ENCODE measurements at places on chromosomes 12 and 14. TPM values are rescaled to one million over a fixed set of nuclear protein-coding genes. Genes with fewer than 3 reads are reported as not detected.

DNA sequence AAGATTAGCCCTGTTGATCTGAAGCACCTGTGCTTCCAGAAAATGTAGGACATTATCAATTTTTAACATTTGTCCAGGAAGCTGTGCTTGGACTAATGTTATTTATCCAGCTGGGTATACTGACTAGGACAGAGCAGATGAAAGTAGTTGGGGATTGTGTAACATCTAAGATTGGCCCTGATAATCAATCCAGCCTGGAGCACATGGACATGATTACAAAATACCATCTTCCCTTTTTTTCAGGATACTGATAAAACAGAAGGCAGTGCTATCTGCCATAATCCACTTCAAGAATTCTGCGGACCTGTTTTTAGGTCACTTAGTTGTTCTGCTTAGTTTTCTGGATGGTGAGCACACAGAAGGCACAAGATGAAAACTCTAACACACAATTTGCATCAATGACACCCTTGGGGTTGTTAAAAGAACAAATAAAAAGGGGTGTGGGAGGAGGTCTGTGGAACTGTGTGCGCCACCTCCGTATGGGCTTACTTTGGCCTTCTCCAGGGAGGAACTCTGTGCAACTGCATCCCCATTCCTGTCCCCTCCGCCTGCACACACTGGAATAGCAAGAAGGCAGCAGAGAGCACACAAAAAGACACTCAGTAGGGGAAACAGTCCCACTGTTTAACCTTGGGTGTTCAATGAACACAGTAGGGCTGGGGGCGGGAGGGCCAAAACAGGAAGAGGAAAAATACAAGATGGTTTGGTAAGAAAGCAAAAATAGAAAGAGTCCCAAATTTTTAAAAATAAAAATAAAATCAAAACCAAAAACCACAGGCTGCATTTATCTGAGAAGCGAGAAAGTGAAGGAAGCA is 31.1 kb upstream of the DUSP6 start:
- DNase-seq = no peak

The HOXC11 gene
- not detected for total RNA-seq

DNA sequence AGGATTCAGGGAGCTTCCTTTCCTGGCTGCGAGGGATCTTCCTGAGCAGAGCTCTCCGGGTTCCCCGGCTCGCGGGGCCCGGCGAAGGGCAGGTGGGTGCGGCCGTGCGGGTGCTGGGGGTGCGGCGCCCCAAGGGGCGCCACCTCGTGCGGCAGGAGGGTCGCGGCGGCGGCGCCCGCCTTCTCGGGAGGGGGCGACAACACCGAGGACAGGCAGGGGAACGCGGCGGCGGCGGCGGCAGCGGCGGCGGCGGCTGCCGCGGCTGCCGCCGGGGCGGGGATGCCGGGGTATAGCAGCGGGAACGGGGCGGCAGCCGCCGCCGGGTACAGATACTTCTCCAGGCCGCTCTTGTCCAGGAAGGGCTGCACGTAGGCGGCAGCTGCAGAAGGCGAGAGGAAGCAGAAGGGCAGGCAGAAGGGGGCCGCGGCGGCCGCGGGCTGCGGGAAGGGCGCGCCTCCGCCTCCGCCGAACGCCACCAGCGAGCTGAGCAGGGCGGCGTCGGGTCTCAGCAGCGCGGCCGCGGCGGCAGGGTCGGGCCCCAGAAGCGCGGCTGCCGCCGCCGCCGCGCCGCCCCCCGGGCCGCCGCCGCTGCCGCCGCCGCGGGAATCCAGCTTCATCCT is 2.7 kb downstream of the BHLHE41 start:
- DNase-seq = peak; percentile 80

GRCh38 chr12:105445649-105446048 is 115.2 kb downstream of the C12orf75 start:
- DNase-seq = no peak

GRCh38 chr14:92323011-92323915 is at the start of gene SLC24A4:
Gene SLC24A4 (plus strand): TSS chr14:92323165. CDS start chr14:92323831, 666 bp downstream.
- DNase-seq = no peak

The RTL1 gene
- not detected for total RNA-seq

DNA sequence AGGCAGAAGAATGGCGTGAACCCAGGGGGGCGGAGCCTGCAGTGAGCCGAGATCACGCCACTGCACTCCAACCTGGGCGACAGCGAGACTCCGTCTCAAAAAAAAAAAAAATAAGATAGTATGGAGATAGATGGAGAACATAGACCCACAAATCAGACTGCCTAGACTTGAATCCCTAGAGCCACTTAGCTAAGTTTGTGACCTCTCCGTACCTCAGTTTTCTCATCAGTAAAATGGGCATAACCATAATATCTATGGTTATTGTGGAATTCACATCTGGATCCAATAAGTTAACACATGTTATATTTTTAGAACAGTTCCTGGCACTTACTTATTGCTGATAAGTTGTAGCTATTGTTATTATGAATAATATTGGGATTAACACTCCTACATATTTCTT is 7.2 kb downstream of the PROX2 start:
- DNase-seq = no peak

- DNase-seq = no peak
These were observed 266.3 kb upstream of the PRKD1 start for GRCh38 chr14:30193845-30194501.

GRCh38 chr14:99612071-99612737 is 8.2 kb upstream of the CCDC85C start:
- peak; percentile 20 for DNase-seq

DNA sequence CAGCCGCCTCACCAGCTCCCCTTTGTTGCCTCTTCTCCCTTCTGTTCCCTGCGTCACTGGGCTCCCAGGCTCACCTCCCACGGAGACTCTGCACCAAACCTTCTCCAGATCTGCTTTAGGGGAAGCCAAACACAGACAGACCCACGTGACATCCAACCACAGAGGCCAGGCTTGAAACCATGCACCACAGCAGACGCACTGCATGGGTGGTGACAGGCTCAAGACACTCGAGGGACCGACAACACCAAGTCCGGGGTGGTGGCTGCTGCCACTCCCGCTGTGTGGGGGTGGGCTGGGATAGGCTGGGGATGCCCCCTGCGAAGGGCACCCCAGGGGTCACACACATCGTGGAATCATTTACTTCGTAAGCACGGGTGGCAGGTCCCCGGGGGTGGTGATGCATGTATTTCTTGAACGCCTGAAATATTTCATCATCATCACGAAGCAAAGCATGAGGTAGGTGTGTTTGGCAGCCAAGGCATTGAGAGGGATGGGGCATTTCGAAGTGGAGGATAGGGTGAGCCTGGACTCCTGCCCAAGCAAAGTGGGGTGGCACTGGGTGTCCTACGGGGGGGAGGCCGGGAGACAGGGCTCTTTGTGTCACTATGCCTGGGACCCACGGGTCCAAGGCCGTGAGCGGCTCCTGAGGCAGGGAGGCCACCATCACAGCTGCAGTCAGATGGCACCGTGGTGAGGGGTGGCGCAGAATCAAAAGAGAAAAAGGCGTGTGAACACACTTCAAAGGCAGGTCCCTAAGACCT is 66.8 kb upstream of the RFLNA start:
- no peak for DNase-seq

GRCh38 chr12:67475725-67476124 is 172.8 kb upstream of the DYRK2 start:
- DNase-seq = no peak

The TAS2R10 gene
- total RNA-seq = not detected

The SLC16A7 gene
- total RNA-seq = 98.0 TPM

GRCh38 chr14:92534932-92535643 is 21.5 kb downstream of the RIN3 start:
- DNase-seq = no peak

DNA sequence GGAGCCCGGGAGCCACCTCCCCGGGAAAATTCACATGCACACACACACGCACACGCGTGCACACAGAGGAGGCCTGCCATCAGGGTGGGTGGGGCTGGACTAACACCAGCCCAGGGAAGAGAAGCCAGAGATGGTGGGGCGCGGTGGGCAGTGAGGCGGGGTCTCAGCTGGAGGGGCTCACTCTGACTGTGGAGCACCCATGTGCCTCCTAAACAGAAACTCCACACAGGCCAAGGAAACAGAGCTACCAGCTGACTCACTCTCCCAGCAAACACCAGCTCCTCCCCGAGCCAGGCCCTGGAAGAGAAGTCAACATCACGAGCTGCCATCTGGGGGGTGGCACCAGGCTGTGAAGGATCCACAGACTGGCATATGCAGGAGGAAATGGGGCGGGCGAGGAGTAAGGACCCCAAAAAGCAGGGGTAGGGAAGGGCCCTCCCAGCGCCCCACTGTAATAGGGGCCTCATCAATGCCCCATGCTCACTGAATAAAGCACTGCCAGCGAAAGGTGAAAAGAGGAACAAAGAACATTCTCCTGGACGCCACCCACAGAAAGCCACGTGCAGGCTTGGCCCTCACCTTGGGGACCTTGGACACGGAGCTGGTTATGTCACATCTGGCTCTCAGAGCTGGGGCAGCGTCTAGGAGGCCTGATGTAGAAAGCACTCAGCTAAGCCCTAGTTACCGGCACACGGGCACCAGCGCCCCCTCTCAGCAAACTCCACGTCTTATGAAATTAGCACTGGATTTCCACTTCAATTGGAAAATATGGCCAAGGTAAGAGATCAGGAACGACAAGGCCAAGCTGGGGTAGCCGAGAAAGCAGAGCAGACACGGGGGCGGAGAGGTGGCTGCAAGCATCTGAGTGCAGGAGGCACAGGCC is 8.4 kb upstream of the INF2 start:
- peak; percentile 73 for DNase-seq

The MAP3K9 gene
- 1.7 TPM for total RNA-seq

The HPD gene
- total RNA-seq = 2.3 TPM

DNA sequence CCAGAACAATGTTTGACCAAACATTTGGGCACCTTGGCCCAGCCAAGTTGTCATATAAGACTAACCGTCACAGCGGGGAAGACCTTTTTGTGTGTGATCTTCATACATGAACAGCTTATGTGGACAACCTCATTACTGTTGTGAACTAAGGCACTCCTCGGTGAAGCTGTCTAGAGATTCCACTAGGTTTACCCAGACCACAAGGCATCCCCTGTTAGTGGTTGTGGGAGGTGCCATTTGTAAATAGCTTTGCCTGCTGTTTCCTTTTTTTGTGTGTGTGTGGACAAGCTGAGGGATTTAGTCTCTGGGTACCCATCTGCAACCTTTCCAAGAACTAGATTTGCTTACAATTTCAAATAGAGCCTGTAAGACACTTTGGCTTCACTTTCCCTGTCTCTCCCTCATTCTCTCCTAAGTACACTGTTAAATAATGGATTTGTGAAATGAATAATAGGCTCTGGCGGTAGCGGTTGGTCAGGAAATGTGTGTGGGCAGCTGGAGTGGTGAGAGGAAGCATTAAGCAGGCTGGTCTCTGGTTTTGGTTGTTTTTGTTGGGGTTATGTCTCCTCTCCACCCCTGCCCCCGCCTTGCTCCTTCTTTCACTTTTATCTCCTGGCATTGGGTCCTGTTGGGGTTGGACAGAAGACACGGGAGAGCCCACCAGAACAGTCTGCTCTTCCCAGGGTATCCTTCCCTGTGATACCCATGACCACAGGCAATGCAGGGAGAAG is 727.6 kb downstream of the VRK1 start:
- DNase-seq = no peak

The FOXM1 gene
- 1.2 TPM for total RNA-seq

GRCh38 chr12:132239796-132240668 is 89.4 kb downstream of the GALNT9 start:
- DNase-seq = no peak

All from Right ventricle myocardium inferior (tissue), 1 donor.